ENCODE measurements at places on chromosomes 5 and 9. TPM values are rescaled to one million over a fixed set of nuclear protein-coding genes. Genes with fewer than 3 reads are reported as not detected.

DNA sequence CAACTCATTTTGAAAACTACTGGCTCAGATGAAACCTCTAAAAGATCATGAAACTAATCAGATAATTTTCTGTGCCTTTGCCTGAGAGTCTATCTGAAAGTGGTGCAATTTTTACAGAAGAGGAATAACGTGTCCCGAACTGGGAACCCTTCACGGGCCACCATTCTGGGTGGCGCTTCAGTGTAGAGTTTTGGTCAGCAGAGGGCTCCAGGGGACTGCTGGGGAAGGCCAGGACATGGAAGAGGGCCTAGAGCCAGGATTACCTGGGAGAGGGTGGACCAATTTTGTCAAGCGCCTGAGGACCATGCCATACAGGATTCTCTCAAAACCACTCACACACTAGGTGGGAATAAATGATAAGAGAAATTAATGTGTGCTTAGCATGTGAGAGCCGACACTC is 49.7 kb upstream of the PLEKHG4B start:
- no peaks in the 10 kb centered on the region for H3K36me3 ChIP-seq
- H3K4me3 ChIP-seq: no peak overlapping the region
- no peak for DNase-seq

SARDH gene
- 22.4 TPM for total RNA-seq

DNA sequence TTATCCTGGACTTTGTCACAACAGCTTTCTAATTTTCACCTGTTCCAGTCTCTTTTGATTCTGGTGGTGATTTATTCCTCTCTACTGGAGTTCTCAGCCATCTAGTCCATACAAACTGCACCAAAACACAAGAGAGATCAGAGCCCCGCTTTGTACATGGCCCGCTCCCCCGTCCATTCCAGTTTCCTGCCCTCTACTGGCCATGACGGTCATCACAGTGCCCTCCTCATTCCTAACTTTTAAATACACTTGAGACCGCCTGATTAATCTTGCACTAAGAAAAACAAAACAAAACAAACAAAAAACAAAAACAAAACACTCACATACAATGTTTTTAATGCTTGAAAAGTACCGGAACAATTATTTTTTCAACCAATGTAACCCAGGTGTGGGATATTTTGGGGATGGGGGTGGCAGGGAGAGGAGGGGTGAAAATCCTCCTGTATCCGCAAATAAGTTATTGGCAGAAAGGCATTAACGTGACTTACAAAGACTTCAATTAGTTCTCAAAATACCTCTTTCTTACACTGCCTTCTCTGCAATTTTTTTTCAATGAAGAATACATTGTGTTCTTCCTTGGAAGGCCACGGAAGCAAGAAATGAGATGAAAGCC is 84.8 kb upstream of the PAM start:
- H3K27ac ChIP-seq: no peak overlapping the region
- peaks cover 6% of the 10 kb centered on the region for H3K4me1 ChIP-seq
- no peaks in the 10 kb centered on the region for H3K27me3 ChIP-seq
- DNase-seq: no peak
- H3K4me3 ChIP-seq: no peak overlapping the region

GRCh38 chr5:92552206-92553160 is 1028.5 kb downstream of the NR2F1-AS1 start:
- no peak overlapping the region for H3K27ac ChIP-seq
- no peaks in the 10 kb centered on the region for H3K36me3 ChIP-seq
- H3K4me1 ChIP-seq: no peaks in the 10 kb centered on the region
- peaks cover 2% of the 10 kb centered on the region for H3K27me3 ChIP-seq
- no peak for DNase-seq
- H3K4me3 ChIP-seq: no peak overlapping the region

RNF180 gene
- total RNA-seq: 6.2 TPM

DNA sequence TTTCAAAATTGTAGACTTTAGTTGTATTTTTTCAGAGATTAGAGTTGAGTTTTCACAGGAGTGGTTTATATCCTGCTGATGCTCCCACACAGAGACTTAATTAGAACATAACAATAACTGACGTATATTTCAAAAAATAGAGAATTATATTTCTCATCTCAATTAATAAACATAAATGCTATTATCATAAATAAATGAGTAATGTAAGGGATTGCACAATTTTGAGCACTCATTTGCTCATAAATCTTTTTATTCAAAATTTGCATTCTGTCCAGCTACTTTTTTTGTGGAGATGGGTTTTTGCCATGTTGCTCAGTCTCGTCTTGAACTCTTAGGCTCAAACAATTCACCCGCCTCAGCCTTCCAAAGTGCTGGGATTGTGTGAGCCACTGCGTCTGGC is 515.7 kb upstream of the RORB start:
- H3K4me3 ChIP-seq: no peak overlapping the region
- H3K27me3 ChIP-seq: no peaks in the 10 kb centered on the region
- H3K36me3 ChIP-seq: no peaks in the 10 kb centered on the region

HACD4 gene
- 0.35 TPM for total RNA-seq

GRCh38 chr5:122882831-122883230 is 37.4 kb downstream of the SNX24 start:
- no peak overlapping the region for H3K4me3 ChIP-seq
- no peaks in the 10 kb centered on the region for H3K27me3 ChIP-seq
- no peak overlapping the region for H3K27ac ChIP-seq

GRCh38 chr5:138610415-138610917 is 35.3 kb upstream of the HSPA9 start:
- no peaks in the 10 kb centered on the region for H3K36me3 ChIP-seq
- H3K27ac ChIP-seq: no peak overlapping the region
- DNase-seq: no peak
- no peaks in the 10 kb centered on the region for H3K4me1 ChIP-seq
- H3K27me3 ChIP-seq: no peaks in the 10 kb centered on the region

SAXO1 gene
- 0.51 TPM for total RNA-seq

GRCh38 chr5:73709536-73710129 is 83.6 kb downstream of the ARHGEF28 start:
- no peak overlapping the region for H3K27ac ChIP-seq
- no peaks in the 10 kb centered on the region for H3K4me1 ChIP-seq
- DNase-seq: no peak
- no peaks in the 10 kb centered on the region for H3K36me3 ChIP-seq
- H3K4me3 ChIP-seq: no peak overlapping the region
- H3K27me3 ChIP-seq: no peaks in the 10 kb centered on the region

TXNDC8 gene
- not detected for total RNA-seq

DNA sequence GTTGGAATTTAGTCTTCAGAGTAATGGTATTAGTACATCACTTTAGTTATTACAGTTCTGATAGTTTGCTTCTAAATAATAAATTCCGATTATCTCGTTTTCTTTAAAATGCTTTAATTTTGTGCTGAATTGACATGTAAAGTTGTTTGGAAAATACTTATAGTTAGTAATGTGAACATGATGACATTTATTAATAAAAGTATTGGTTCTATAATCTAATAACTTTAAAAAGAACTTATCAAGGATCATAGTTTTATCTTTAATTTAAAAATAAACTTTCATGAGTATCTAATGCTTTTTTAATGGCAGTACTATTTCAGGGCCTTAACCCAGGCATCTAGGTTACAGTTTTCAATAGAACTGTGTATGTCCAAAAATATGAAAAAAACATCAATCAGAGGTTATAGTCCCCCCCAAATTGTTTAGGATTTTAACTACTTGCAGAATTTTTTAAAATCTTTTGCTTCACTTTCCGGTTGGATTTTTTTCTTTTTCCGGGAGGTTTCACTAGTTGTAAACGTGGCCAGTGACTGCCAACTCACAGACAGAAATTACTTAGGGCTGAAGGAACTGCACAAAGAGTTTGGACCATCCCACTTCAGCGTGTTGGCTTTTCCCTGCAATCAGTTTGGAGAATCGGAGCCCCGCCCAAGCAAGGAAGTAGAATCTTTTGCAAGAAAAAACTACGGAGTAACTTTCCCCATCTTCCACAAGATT is 680 bp downstream of the GPX8 start:
- H3K36me3 ChIP-seq: no peaks in the 10 kb centered on the region
- H3K27ac ChIP-seq: peak overlapping the region; percentile 24
- H3K4me3 ChIP-seq: peak overlapping the region; percentile 34
- no peaks in the 10 kb centered on the region for H3K27me3 ChIP-seq
- no peaks in the 10 kb centered on the region for H3K4me1 ChIP-seq

OR1J4 gene
- total RNA-seq: not detected
